Activated CD4-positive, alpha-beta T cell treated with anti-CD3 and anti-CD28 coated beads, Interleukin-2, amount 10 ng/mL, durations not matched to agents 7 days and 5 days (primary cell): ENCODE measurements at places on chromosomes 6 and 20. TPM values are rescaled to one million over a fixed set of nuclear protein-coding genes. Genes with fewer than 3 reads are reported as not detected.

The IYD gene
- total RNA-seq = not detected

The GABRR1 gene
- not detected for total RNA-seq

The TAAR6 gene
- total RNA-seq = not detected

The EYS gene
- not detected for total RNA-seq

The SLC22A23 gene
- 1.3 TPM for total RNA-seq
